Hematopoietic multipotent progenitor cell treated with erythropoietin and hydrocortisone succinate and interleukin-3 and kit ligand, for 15 days (in vitro differentiated cells): ENCODE measurements at places on chromosomes 2 and 18.
A peak's percentile ranks its signal among the peaks of the same experiment; 100 is the strongest.

DNA sequence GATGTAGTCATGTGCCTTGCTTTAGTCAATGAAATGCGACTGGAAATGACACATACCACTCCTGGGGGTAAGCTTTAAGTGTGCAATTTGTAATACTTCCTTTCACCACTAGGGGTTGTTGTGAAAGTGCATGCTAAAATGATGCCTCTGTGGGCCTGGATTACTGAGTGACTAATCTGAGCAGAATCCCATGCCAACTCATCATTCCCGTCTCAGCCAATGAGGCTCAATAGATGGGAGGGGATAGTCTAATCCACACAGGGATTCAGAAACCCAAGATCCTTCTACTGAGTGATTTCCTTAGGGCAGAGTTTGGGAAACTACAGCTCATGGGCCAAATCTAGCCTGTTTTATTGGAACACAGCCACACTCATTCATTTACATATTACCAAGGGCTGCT lies 54.0 kb downstream of the HRH4 start:
- peak; percentile 44 for DNase-seq

DNA sequence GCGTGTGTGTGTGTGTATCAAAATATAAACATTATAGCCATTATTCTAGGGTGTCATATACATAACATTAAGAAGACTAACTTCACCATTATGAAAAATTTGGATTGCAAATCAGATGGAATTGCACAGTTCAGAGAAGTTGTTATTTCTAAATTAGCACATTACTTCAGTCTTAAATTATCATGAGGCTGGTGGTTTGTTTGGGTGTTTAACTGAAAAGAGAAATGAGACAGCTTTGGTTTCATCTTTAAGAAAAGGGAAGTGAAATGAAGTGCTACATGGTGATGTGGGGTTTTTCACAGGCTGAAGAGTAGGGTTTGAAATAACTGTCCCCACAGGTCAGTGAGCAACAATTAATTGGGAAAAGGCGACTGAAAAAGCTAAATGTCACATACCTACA lies 161.2 kb upstream of the XIRP2 start:
- no peak for DNase-seq

DNA sequence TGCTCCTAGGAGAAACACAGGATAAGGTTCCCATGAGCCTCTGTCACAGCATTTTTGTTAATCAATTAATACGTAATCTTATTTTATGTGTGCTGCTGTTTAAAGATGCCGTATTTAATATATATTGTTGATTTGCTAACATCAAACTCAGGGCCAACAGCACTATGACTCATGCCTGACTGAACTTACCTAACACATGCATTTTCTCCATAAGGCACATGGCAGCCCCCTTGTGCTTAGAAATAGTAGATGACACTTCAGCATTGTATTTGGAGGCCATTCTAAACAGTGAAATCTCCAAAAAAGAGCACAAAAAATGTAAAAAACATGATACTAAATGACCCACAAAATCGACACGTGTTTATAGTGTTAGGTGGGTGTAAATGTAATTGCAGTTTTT lies 314.8 kb downstream of the MYCN start:
- DNase-seq: no peak

DNA sequence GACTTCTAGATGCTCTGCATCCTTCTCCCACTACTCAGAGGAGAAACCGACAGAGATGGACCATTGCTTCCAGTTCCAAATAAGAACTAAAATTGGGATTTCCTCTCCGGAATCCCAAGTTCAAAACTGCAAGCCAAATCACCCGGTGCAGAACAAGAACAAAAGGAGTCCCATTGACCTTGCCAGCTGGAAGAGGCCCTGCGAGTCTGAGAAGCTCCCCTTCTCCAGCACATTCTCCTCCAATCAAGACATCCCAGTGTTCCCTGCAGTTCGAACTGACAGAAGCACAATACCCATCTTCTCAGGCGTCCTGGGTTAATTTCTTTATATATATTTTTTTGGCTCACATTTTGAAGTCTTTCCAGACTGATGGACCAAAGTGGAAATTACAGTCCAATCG lies 195.3 kb upstream of the MEIS1 start:
- DNase-seq: no peak

DNA sequence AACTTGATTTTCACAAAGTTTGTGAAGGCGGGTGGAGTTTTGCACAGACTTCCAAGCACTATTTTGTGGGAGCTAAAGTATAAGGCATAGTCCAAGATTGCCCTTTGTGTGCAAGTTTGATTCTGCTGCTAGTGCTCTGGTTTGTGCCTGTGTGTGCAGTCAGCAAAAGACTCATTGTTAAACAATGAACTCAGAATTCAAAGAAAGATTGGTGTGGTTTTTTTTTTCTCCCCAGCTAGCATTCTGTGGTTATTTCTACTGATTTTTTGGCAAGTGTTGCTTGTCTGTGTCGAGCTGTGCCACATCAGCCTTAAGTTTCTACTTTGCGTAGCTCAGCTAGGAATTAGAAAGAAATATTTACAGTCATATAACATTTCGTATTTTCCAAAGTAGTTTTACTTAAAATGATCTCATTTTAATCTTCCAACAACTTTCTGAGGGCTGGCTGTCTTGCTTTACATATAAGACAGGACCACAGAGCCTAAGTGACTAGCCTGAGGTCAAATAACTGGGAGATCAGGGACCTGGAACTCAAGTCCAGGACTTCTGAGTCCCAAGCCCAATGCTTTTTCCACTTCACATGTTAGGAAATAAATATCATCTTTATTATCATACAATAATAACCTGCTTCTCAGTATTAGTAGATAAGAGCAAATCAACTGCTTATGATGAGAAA lies 69.8 kb downstream of the BABAM2 start:
- no peak for DNase-seq

DNA sequence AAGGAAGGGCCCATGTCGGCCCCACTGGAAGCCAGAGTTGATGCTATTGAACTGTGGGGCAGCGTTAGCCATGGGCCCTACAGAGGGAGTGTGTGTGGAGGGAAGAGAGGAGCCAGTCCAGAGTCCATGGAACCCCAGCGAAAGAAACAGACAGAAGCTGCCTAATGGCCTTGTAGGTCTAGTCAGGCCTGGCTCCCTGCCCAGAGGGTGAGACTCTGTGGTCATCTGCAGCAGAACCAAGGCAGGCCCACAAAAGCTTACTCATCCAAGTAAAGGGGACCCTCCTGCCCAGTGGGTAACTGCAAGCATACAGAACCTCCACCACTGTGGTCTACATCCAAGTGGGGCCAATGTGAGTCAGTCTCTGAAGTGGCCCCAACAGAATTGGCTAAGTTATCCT lies 439.8 kb downstream of the TGIF1 start:
- no peak for DNase-seq

- no peak for DNase-seq
These were observed 57.9 kb upstream of the GLI2 start for GRCh38 chr2:120677696-120678247.

- no peak for DNase-seq
These were observed 879.0 kb downstream of the SLC4A3 start for GRCh38 chr2:220506466-220506865.

GRCh38 chr2:172377408-172377807 lies 50.0 kb upstream of the ITGA6 start:
- no peak for DNase-seq

DNA sequence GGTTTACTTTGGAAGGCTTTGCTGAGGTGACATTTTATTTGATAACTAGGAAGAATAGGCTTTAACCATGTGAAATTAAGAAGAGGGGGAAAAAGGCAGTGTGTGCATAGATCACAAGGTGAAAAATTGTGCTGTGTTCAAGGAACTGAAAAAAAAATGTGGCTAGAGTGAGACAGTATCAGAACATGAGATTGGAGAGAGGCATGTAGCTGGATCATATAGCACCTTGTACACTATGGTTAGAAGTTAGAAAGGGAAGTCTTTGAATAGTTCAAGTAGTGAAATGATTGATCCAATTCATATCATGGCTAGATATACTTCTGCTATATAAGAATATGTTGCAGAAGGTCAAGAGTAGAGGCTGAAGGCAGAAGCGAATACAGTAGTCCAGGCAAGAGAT lies 12.3 kb upstream of the TNFRSF11A start:
- DNase-seq: no peak

DNA sequence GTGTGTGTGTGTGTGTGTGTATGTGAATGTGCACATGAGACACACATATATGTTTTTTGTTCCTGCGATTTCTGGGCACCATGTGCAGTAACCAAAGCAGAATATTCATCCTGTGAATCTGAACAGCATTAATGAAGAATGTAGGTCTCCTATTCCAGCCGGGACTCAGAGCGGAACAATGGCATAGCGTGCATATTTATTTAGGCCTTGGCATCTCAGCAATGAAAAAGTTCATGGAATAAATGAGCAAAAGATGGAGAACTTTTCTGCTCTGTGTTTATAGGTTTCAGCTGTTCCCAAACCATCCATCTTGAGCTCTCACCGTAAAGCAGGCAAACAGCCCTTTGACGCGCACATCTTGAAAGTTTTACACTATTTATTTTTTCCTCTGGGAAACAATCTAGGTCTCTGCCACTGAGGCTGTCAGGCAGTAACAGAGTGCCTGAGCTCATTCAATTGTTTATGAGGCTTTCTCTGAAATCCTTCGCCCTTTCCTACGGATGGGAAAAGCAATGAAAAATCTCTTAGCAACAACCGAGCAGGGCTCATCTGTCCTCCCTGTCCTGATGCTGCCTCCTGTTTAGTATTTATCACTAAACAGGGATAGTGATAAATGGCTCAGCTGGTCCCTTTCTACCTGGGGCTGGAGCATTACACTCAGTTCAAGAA lies 146.2 kb upstream of the MSH6 start:
- no peak for DNase-seq

DNA sequence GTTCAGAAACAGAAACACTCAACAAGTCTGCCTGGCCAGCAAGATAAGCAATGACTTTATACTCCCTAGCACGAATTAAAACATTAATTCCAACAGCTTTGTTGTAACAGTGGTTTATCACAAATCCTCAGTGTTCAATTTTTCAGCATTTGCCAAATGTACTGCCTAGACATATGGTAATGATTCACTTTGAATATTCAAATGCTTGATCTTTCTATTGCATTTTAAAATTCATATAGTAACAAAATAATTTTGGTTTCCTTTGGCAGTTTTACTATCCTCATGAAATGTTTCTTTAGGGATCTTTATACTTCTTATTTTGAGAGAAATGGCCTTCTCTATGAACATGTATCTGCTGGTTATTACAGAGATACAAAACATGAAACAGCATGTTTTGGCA lies 851.8 kb upstream of the NXPH2 start:
- no peak for DNase-seq

DNA sequence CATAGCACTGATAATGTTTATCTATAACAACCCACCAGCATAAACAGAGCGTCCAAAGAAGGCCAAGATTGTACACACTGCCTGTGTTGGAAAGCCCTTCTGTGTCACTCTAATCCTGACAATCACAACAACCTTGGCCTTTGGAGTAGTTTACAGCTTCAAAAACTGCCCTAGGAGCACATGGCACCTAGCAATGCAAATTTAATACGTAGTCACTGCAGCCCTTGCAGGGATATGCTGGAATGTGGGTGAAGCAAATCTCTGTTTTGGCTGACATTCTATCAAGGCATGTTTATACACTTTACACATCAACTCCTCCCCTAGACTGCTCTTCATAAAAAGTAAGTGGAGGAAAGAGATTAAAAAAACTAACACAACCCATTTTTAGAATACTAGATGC lies 66.8 kb downstream of the GRB14 start:
- DNase-seq: no peak

DNA sequence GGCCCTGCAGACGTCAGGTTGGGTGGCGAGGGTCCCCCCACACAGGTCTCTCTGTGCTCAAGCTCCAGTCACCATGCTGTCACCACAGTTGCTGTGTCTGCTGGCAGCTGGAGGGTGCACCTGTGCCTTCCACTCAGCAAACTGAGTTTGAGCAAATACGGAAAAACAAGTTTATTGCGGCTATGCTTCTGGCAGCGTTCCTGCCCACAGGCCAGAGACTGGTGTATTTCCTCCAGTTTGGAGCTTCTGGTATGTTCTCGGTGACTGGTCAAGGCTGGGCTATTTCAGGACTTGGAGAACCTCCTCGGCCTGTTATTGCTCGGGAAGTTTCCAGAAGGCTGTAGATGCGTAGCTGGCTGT lies 132.6 kb downstream of the SEPTIN10 start:
- no peak for DNase-seq

GRCh38 chr2:3082705-3083104 lies 294.9 kb downstream of the EIPR1 start:
- DNase-seq: no peak

DNA sequence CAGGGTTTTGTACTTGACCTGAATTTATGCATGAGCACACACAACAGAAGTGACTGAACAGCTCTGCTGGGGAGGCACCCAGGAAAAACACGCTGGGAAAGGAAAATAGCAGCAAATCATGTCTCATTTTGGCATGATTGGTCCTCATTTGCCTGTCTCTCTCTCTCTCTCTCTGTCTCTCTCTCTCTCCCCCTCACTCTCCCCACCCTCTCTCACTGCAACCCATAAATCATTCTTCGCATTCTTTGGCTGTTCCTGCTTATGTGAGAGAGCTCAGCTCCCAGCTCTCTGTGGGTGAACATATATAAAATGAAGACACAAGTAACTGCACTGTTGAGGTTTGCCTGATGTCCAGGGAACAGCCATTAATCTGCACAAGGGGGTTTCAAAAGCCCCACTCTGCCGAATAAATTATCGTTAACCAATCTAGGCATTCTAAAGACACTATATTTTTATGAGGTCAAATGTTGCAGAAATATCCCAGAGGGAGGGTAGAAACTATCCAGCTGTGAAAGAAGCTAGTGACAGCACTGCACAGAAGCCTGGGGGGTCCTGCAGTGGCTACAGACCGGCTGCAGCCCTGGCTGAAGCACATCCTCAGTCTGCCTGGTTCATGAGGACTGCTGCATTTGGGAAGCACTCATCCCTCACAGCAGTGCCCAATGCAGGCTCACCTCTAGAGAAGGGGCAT lies 260.3 kb downstream of the AFF3 start:
- DNase-seq: no peak

- DNase-seq: no peak
These were observed 186.1 kb downstream of the SEPTIN10 start for GRCh38 chr2:109427661-109428091.

- DNase-seq: no peak
These were observed 400.3 kb upstream of the TRIB2 start for GRCh38 chr2:12316476-12316875.

- DNase-seq: no peak
These were observed 281.0 kb upstream of the HS6ST1 start for GRCh38 chr2:128599700-128600099.

DNA sequence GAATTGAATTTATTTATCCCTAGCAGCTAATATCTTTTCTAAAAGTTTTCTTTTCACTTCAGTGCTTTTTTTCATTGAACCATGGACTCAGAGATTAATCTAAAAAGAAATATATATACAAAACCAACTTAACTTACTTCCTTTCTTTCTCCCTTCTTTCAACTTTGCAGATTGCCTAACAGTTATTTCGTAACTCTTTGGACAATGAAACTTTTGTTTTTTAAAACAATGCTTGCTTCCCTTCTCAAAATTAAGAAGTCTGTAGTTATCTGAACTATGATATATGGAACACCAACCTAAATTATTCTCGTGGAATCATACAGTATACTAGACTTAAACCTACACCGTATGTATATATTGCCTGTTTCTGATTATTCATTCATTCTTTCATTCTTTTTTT lies 62.9 kb downstream of the MIB1 start:
- no peak for DNase-seq
